ENCODE measurements at places on chromosomes 11 and 22. TPM values are rescaled to one million over a fixed set of nuclear protein-coding genes. Genes with fewer than 3 reads are reported as not detected.

NXPE2 gene
- total RNA-seq = not detected

TRPM5 gene
- total RNA-seq = not detected

DDI1 gene
- total RNA-seq = not detected

KRTAP5-10 gene
- not detected for total RNA-seq

TMEM45B gene
- total RNA-seq = not detected

C11orf86 gene
- not detected for total RNA-seq

APOA4 gene
- not detected for total RNA-seq

SGSM1 gene
- not detected for total RNA-seq

TIRAP gene
- 8.1 TPM for total RNA-seq

CEP126 gene
- total RNA-seq = 2.2 TPM

DNA sequence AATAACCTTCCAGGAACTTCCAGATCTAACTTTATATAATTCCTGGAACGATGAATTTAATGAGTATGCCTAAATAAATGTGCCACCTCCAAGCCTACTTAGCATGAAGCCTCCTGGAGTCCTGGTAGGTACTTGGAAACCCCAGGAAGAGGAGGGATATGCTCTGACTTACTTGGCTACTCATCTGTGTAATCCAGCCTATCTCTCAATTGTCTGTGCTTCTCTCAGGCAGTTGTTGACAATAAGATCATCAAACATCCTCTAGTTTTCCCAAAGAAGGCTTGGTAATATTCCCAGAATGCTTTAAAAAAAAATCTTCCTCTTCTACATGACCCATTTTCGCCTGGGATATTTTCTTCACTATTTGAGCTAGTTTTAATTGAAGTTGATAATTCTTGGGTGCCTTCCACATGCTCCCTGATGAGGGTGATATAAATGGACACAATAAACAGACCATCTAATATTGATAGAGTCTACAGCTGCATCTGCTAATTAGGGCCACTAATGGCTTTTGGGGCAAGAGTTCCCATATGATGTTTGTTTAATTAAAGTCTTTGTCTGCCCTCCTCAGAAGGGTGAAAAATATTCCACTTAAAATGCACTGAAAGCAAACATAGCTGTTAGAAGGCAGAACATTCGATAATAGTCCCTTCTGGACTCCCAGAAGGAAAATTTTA lies 75.5 kb upstream of the RAB38 start:
- DNase-seq = no peak

GRCh38 chr11:59418156-59418555 lies 8.1 kb downstream of the OR5A2 start:
- no peak for DNase-seq

DNA sequence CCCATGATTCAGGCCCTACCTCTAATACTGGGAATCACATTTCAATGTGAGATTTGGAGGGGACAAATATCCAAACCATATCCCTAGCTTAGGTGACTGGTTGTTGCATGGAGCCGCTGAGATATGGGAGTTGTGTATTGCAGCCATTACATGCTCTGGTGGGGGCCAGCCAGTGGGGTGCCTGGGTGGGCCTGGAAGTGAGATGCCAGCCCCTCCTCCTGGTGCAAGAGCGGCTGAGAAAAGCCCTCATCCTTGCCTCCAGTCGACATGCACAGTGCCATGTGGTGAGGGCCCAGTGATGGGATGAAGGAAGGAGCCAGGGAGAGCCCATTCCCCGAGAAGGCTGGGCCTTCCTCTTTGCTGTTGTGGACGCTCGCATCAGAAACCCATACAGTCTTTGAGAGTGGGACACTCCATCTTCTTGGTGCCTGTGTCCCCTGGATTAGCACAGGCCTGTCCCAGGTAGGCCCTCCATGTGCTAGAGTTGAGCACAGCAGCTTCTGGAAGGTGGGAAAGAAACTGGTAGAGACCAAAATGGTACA lies 1043.0 kb downstream of the TBC1D22A start:
- no peak for DNase-seq

GRCh38 chr11:61889831-61890230 lies 1.5 kb downstream of the FADS3 start:
- DNase-seq = no peak

- DNase-seq = no peak
Measured at GRCh38 chr11:10436224-10436623, 18.8 kb upstream of the AMPD3 start.

DNA sequence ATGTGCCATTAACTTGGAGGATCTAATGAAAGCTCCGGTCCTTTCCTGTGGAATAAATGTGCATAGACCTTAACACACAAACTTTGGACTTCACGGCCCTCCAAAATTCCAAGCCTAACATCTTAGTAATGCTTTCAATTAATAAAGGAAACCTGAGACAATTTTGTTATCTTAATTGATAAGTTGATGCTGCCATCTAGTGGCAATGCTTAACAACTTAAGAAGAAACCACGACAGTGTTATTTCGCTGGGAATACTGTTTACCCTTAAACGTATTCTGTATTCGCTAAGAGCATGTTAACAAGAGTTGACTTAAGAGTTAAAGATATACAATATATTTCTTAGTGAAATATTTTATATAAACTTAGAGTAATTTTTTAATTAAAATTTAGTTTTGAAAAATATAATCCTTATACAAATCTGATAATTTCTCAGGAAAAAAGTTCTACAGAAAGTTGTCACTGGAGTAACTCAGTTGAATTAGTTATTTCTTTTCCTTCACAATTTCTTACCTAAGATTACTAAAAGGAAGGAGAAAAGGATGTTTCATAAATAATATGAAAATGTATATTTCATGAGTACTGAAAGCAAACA lies 35.0 kb upstream of the OR9G4 start:
- peak; percentile 35 for DNase-seq

DNA sequence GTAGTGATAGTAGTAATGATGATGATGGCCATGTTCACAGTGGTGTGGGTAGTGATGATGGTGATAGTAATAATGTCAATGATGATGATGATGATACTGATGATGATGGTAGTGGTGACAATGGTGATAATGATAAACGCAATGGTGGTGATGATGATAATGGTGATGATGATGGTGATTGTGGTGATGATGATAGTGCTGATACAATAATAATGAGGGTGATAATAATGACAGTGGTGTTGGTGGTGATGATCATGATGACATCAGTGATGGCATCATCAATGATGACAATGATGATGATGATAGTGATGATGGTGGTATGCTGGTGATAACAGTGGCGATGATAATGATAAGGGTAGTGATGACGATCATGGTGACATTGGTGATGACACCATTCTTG lies 92.3 kb downstream of the MPPED1 start:
- DNase-seq = no peak

DNA sequence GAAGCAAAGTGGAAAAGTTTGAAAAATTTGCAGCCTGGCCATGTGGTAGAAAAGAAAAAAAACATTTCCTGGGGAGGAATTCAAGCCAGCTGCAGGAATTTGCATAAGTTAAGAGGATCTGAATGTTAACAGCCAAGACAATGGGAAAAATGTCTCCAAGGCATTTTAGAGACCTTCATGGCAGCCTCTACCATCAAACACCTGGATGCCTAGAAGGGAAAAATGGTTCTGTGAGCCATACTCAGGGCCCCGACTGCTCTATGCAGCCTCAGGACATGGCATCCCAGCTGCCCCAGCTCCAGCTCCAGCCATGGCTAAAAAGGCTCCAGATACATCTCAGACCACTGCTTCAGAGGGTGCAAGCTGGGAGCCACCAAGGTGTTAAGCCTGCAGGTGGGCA lies 149.1 kb upstream of the SOX6 start:
- DNase-seq = no peak

DNA sequence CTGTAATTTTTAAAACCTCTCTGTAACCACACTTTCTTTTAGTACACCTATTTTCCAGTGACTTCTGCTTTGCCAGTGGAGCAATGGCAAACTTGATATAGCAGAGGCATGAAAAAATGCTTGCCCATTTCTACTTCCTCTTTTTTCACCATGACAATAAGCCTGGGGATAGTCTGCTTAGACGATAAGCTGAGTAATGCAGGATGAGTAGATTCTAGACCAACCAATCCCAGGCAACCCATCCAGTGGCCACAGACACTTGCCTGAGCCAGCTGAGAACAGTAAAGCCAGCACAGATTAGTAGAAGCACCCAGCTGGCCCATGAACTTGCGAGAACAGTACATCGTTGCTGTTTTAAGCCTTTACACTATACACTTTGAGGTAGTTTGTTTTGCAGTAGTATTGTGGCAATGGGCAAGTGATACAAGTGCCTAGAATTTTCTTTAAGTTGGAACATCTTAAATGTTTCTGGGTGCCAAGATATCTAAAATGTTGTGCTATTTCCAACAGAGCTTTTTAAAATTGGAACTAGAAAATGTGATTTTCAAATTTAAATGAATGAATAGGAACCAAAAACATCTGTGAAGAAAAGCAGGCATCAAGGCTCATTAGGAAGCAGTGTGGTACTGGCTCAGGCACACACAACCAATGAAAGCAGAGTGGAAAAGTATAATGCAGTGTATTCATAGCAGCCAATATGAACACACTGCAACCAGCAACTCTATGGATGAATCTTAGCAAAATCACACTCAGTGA lies 37.7 kb downstream of the DDI1 start:
- DNase-seq = peak; percentile 25

DNA sequence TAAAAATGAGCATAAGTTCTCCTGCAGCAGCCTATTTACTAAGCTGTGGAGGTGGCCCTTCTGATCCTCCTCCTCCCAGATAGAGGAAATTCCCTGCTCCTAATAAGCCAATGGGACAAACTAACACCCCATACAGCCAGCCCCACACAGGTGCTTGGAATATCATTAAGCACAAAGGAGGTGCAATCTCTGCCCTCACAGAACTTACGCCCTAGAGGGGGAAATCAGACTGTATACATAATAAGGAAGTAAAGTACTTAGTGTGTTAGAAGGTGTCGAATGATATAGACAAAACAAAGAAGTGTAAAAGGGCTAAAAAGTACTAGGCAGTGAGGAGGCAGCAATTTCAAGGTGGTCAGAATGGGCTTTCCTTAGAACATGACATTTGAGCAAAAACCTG lies 5.8 kb downstream of the MS4A12 start:
- no peak for DNase-seq

- DNase-seq = no peak
Measured at GRCh38 chr22:25911243-25911972, 169.4 kb downstream of the MYO18B start.

- no peak for DNase-seq
Measured at GRCh38 chr11:69695581-69695980, 8.2 kb downstream of the FGF19 start.

DNA sequence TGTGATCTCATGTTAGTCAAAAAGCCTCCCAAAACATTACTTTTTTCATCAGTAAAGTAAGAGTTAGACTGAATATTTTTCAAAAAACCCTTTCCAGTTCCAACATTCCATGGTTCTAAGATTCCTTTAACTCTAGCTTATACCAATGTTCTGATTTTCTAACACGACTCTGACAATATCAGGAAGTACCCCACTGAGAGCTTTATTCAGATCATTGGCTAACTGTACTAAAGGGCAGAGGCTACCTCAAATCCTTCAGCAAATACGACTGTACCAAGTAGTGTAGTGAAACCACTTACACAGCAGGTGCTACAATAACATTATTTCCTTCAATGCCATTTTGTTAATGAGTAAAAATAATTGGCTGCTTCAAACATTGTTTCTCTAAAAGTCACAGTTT lies 213.4 kb upstream of the PITPNB start:
- no peak for DNase-seq

GRCh38 chr11:66625752-66626149 lies 9.3 kb downstream of the RBM14 start:
- no peak for DNase-seq

DNA sequence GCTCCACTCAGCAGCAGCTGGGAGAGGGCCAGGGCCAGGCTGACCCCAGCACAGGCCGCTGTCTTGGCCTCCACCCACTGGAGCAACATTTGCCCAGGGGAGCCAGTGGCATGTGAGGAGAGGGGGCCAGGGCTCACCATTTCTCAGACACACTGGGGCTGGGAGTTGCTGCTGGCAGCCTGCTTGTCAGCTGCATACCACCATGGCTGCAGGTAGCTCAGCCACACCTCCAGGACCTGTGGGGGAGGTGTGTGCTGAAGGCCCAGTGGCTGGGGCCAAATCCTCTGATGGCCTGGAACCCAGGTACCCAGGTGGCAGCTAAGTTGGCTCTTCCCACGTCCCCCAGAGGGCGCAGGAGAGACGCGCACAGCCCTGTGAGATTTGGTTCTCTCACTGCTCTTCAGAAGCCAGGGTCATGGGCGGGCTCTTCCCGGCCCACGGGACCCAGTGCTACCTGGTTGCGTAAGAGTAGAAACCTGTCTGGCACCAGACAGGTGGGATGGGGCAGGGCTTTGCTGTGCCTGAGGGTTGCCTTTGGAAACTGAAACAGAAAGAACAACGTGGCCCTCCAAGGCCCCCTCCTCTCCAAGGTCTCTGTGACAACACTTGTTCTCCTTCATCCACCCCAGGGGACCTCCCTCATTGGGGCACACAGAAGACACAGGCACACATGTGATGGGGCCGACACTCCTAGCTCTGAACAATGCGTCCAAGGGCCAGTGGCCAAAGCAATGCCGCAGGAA lies 98.8 kb downstream of the MED15 start:
- DNase-seq = peak; percentile 37

- no peak for DNase-seq
Measured at GRCh38 chr11:57491371-57492061, 24.0 kb downstream of the SLC43A1 start.

DNA sequence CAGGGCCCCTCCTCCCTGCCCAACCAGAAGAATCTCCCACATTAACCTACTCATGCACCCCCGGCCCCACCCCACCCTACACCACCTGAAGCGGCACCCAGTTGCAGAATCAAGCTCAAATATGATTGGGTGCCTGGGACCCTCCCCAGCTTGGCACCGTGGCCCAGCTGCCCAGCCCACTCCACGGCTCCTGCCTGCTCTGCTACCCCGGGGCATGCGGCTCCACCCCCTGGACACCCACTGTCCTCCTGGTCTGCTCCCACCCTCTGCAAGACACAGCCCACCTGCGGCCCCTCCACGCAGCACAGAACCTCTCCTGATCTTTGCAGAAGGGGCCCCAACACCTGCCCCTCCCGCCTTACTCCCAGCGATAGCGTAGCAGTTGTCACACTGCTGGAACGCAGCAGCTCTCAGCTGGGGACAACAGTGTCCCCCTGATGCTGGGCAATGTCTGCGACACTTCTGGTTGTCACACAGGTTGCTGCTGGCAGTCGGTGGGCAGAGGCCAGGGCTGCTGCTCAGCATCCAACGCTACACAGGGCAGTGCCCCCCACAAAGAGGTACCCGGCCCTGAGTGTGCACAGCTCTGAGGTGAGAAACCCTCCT lies 32.0 kb upstream of the TESMIN start:
- no peak for DNase-seq

DNA sequence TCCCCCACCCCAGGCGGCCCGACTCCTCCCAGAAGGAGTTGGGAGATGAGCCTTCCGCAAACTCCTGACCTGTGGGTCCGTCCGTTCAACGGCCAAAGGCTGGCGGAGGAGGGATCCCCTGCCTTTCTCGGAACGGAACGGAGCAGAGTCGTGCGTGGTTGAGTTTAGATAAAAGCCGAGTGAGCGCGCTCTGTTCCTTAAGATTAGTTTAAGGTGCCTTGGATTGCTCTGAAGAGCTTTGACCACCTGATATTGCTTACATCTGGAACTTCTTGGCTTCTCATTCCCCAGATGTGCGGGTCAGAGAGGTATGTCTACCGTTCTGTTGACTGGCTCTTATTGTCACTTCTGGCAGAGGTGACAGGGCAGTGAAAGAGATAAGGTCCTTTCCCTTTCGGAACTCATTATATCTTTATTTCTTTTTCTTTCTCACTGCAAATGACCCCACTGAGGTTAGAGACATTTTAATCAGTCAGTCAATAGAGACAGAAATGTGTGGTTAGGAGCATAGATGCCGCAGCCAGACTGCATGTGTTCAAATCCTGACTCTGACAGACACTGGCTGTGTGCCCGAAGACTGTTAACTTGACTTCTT lies at the start of gene TRIM6:
Gene TRIM6, plus strand, starts transcription at position 31 of the 595 bp plus-strand sequence. Its CDS starts 261 bp downstream, at position 292.
- DNase-seq = peak; percentile 40

- DNase-seq = no peak
Measured at GRCh38 chr11:30585892-30586250, 282 bp downstream of the MPPED2 start.
